ENCODE measurements at places on chromosomes 2 and 18. TPM values are rescaled to one million over a fixed set of nuclear protein-coding genes. Genes with fewer than 3 reads are reported as not detected.

Gene EEF1B2
- 305 TPM for total RNA-seq

Gene NTSR2
- total RNA-seq: not detected

Gene MYCN
- 1.2 TPM for total RNA-seq

Gene SMPD4
- 39.4 TPM for total RNA-seq

Gene MAP3K19
- total RNA-seq: not detected

Gene ANKRD29
- total RNA-seq: 12.3 TPM

Gene CPS1
- total RNA-seq: 2.4 TPM

Gene LCLAT1
- 24.9 TPM for total RNA-seq
